Left colon (tissue), 2 donors: ENCODE measurements at places on chromosomes 6 and 20. TPM values are rescaled to one million over a fixed set of nuclear protein-coding genes. Genes with fewer than 3 reads are reported as not detected.

- DNase-seq = no peak
Observed at GRCh38 chr6:106870069-106870468, 104.5 kb downstream of the CD24 start.

GRCh38 chr6:92806254-92806653 is 613.1 kb downstream of the EPHA7 start:
- DNase-seq = no peak

GRCh38 chr20:1968964-1969363 is 24.9 kb downstream of the PDYN start:
- no peak for DNase-seq

GRCh38 chr6:165109011-165109410 is 200.4 kb downstream of the C6orf118 start:
- no peak for DNase-seq

GRCh38 chr6:18400831-18401446 is 13.8 kb downstream of the RNF144B start:
- no peak for DNase-seq

GRCh38 chr6:86856379-86856778 is 80.9 kb upstream of the HTR1E start:
- no peak for DNase-seq

GRCh38 chr6:9455864-9456658 is 958.8 kb downstream of the TFAP2A start:
- DNase-seq = no peak

DNA sequence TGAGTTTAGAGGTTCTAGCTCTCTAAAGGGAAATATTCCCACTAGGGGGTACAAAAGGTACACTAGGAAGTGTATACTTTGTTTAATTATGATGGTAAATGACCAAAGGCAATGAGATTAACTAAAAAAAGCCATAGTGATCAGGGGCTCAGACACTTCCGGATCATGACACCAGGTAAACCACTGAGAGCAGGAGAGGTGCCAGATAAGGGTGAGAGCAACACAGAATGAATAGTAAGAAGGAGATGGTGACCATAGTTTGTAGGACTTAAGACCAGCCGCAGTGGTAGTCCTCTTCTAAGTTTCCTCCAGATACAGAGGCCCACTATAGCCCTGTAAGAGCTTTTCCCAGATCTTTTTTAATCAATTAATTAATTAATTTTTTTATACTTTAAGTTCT is 40.8 kb downstream of the OR2J2 start:
- no peak for DNase-seq

DNA sequence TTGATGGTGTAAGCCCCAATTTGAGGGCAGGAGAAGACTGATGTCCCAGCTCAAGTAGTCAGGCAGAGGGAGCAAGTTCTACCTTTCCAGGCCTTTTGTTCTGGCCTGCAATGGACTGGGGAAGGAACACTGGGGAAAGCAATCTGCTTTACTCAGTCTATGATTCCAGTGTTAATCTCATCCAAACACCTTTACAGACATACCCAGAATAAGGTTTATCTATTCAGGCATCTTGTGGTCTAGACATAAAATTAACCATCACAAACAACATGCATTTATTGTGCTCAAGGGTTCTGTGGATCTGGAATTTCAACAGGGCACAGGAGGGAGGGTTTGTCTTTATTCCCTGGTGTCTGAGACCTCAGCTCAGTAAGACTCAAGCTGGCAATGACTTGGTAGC is 14.4 kb upstream of the RSPH3 start:
- DNase-seq = no peak

DNA sequence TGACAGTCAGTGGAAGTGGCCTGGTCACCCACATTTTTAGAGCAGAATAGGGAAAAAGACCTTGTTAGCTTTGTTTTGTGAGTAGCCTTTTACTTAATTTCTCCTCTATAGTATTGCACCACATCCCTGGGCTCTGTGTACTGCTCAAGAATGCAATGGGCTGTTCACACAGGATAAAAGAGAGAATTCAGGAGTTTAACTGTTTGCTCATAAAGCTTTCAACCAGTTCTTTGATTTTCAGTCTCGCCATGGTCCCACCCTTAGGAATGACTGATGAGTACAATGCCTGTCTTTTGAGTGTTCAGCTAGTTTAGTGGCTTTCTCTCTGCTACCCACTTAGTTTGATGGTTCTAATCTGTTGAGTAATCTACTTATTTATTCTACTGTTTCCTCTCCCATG is 129.7 kb downstream of the PLG start:
- no peak for DNase-seq

GRCh38 chr6:126312013-126312665 is 27.8 kb upstream of the CENPW start:
- DNase-seq = no peak

DNA sequence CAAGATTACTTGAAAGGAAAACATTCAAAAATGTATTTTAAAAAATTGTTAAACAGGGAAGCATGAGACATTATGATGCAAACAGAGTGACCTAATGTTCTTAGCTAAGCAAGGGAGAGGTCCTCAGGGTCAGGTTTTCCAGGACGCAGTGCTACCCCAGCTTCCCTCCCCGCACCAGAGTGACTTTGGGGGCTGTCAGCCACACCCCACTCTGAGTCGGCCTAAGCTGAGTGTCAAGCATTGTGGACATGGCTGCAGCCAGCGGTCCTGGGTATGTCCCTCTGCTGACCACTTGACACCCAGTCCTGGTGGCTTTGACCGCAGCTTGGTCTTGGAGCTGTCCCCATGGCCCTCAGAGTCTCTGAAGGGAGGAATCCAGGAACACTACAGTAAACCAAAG is 54.9 kb upstream of the CD93 start:
- no peak for DNase-seq

DNA sequence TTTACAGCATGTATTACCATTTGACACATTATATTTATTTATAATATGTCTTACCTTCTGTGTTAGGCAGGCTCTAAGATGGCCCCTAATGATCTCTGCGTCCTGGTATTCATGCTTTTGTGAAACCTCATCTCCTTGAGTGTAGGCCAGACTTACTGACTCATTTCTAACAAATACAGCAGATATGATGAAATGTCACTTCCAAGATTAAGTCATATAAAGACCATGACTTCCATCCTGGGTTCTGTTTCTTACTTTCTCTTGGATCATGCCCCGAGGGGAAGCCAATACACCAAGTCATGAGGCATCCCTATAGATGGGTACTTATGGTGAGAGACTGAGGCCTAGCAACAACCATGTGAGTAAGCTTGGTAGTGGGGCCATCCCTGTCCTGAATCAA is 30.2 kb downstream of the ZHX3 start:
- no peak for DNase-seq

DNA sequence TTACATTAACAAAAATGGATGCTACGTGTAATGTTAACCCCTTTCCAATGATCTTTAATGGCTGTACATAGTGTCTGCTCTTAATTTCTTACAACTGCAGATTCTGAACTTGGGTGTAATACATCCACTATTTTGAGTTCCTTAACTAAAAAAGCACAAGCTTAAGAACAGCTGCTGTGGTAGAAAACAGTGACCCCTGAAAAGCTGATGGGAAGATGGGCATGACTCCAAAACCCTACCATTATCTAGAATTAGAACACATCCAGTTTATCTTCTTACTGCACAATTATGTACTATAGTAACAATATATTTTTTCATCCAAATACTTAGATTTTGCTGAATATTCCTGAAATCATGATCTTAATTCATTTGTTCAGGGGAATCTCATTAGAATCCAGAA is 49.3 kb downstream of the LYRM4 start:
- no peak for DNase-seq

DNA sequence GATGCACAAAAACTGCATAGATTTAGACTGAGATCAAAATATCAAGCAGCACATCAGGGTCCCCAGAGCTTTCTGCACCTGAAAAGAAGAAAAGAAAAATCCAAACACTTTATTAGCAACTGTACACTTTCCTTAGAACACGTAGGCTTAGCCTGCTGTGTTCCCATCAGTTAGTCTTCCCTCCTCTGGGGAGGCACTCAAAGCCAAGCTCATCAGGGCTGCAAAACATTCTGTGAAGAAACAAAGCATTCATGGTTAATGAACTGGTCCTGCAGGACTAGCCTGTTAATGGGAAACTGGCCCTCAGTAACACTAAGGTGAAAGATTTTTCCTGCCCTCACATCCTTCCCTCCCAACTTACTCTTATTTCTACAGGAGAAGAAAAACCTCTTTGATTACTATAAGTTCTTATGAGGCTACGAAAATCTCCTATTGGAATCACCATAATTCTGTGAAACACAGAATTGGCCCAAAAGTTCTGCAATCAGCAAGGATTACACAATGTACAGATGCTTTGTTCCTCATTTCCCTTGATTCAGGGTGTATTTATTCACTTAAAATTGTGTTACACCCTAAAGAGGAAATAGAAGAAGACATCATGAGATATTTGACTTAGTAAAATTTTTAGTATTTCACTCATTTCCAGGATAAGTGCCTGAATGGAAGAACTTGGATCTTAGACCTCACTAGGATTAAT is 901.0 kb upstream of the MAP3K7 start:
- DNase-seq = no peak

DNA sequence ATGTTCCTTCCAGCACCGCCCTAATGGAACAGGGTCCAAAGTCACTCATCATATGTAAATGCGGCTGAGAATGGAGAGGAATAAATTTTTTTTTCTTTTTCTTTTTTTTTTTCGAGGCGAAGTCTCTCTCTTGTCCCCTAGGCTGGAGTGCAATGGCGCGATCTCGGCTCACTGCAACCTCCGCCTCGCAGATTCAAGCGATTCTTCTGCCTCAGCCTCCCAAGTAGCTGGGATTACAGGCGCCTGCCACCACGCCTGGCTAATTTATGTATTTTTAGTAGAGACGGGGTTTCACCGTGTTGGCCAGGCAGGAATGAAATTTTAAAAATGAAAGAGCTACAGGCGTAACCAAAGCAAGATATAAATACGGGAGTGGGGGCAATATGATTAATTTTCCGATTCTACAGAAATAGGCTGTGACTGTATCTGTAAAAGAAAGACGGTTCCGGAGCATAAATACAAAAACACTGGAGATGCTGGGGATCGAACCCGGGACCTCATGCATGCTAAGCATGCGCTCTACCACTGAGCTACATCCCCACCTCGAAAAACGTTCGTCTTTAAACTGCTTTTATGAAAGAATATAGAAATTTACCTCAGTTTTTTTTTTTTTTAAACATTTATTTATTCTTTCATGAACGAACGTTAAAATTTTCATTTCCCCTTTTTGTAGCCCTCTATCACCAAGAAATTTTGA is 132.2 kb downstream of the GPX5 start:
- no peak for DNase-seq

GRCh38 chr6:84428300-84428907 is 201.0 kb upstream of the CEP162 start:
- peak; percentile 50 for DNase-seq

GRCh38 chr20:1862663-1863053 is 32.5 kb upstream of the SIRPA start:
- no peak for DNase-seq

DNA sequence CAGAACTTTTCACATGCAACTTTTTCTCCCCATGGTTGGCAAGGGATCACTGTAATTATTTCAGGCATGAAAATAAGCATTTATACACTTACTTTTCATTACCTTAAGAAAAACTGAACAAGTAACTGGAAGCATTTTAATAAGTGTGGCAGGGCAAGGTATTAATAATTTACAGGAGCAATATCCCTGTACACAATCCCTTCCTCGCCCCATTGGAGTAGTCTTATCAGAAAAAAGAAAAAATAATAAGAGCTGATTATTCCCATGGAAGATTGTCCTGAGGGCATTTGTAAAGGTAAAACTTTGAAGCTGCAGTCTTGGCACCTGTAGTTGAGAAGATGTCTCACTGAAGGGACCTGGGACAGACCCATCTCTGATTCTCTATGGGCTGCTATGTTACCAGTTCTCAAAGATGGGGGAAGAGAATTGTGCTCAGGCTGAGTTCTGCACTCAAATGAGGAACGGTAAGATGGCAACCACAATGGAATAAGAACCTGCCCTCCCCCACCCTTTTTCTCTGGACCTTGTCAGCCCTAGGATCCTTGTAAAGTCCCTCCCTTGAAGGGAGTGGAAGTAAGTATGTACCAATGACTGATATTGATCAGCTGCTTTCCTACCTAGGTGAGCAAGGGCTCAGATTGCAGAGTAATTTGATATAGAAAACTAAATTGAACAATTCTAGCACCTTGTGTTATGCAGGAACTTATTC is 70.0 kb upstream of the AHI1 start:
- no peak for DNase-seq

DNA sequence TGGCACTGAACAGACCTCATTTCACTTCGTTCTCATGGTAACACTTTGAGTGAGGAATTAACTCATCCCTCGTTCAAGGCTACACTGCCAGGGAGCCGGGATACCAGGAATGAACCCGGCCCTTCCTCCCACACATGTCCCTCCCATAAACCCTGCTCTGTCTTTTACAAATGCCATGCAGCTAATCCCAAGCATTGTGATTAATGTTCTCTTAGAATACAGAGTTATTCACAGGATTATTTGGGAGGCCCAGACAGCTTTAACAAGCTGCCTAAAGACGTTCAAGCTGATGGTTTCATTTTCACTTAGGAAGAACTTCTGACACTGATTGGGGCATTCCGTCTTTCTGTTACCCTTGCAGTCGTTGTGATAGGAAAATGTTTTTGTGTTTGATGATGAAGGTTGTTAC is 42.5 kb upstream of the CD83 start:
- DNase-seq = no peak

DNA sequence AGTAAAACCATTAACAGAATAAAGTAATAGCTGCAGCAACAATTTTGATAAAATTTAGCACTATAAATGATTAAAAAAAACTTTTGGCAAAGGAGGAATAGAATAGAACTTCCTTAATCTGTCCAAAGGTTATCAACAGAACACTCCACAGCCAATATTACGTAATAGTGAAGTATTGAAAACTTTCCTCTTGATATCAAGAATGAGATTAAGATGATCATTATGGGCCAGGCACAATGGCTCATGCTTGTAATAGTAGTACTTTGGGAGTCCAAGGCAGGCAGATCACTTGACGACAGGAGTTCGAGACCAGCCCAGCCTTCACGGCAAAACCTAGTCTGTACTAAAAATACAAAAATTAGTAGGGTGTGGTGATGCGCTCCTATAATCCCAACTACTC is 26.0 kb downstream of the SOBP start:
- no peak for DNase-seq

DNA sequence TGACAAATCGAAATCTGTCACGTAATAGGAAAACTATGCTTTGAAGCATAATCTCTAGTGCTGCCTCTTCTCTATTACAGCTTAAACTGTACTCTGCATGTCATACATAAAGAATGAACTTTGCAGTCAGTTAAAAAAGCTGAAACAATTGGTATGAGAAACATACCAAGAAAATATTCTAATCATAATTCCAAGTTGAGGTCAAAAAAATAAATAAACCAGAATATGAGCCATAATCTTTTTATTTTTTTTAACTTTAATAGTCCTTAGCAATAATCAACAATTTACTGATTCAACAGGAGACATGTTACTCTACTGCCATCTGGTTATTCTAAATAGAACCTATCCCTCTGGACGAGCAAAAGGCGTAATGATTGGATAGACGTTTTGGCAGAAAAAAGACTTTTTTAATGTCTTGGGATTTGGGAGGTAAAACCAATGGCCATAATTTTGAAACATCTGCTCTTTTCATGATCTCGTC is 224.4 kb upstream of the FLRT3 start:
- DNase-seq = no peak

The CYP24A1 gene
- not detected for total RNA-seq

The HMGN4 gene
- 54.9 TPM for total RNA-seq

The BLOC1S5 gene
- 10.1 TPM for total RNA-seq

The GRM4 gene
- total RNA-seq = not detected

The EYA4 gene
- total RNA-seq = 0.56 TPM

The NHSL1 gene
- total RNA-seq = 112 TPM

The OXT gene
- not detected for total RNA-seq

The MYB gene
- total RNA-seq = 51.1 TPM
